ENCODE measurements at places on chromosomes 13 and 19.
A peak's percentile ranks its signal among the peaks of the same experiment; 100 is the strongest.

DNA sequence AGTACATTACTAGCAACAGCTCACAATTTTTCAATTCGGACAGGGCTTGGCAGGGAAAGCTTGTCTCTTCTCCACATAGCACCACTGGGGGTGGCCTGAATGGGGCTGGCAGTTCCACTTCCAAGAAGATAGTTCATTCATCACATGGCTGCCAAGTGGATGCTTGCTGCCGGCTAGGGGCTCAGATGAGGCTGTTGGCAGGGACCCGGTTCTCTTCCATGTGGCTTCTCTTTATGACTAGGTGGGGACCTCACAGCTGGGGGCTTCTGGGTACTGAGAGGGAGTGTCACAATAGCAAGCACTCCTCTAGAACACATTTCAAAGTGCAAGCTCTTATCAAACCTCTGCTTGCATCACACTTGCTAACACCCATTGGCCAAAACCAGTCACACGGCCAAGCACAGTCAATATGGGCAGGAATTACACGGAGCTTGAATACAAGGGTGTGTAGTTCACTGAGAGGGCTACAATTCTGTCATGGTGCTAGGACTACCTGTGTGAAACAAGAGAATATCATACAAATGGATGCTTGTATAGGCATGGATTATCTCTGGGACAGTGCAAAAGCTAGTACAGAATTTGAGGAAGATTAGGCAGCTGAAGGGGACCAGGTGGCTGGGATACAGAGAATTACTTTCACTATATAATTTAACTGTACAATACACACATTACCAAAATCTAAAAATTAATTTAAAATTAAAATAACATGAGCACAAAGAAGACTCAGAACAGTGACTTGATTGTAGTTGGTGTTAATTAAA is 32.3 kb downstream of the ATP7B start:
- DNase-seq = no peak

GRCh38 chr13:76717092-76717491 is 169.1 kb downstream of the KCTD12 start:
- DNase-seq = no peak

GRCh38 chr13:48531416-48532255 is 1.2 kb downstream of the RCBTB2 start:
- DNase-seq = no peak

- DNase-seq = no peak
Observed at GRCh38 chr13:94646904-94647303, 45.2 kb downstream of the GPR180 start.

DNA sequence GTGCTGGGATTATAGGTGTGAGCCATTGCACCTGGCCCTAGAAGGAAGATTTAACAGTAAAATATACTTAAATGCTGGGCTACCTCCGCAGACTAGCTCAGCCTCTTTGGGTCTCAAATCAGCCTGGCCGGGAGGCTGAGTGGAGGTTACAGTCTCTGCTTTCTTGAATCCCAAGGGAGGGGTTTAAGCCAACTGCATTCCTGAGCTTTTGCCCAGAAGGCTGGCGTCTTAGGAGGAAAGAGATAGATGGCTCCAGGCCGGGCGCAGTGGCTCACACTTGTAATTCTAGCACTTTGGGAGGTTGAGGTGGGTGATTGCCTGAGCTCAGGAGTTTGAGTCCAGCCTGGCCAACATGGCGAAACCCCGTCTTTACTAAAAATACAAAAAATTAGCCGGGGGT is 623 bp upstream of the C5AR1 start:
- DNase-seq = no peak

GRCh38 chr19:33302175-33302973 is at the start of gene CEBPA:
CEBPA (minus strand) TSS chr19:33302534; CDS start chr19:33302414, 120 bp downstream.
- DNase-seq = peak; percentile 12

GRCh38 chr19:56597696-56598095 is 2.6 kb downstream of the ZNF71 start:
- no peak for DNase-seq

DNA sequence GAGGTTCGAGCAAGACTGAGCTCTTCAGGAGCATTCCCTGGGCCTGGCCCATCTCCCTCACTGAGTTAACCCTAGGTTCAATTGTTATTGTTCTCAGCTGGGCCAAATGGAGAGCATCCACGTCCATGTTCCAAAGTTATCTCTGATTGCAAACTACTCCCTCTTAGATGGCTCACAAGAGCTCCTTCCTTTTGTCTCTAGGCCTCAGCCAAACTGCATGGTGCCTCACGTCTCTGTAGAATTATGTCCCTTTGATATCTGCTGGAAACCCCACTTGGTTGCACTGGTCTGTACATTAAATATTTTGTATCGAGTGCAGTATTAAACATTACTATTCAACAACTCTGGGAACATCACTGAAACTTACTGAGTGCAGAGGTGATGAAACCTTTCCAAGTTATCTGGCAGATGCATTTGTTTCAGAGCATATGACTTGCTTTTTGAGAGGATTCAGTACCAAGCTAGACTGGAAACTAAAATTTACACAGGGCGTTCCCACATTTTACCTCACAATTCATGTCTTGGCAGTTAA is 38.1 kb downstream of the DOCK9 start:
- DNase-seq = no peak

Measured in stimulated activated CD4-positive, alpha-beta T cell treated with anti-CD3 and anti-CD28 coated beads, Interleukin-12 subunit alpha, Interleukin-12 subunit beta, amount 100 ng/mL, for 48 hours (primary cell).